Stimulated activated effector memory CD8-positive, alpha-beta T cell treated with anti-CD3 and anti-CD28 coated beads, Interleukin-12 subunit alpha, Interleukin-12 subunit beta, amount 100 ng/mL, for 72 hours (primary cell): ENCODE measurements at places on chromosomes 2 and 18.

DNA sequence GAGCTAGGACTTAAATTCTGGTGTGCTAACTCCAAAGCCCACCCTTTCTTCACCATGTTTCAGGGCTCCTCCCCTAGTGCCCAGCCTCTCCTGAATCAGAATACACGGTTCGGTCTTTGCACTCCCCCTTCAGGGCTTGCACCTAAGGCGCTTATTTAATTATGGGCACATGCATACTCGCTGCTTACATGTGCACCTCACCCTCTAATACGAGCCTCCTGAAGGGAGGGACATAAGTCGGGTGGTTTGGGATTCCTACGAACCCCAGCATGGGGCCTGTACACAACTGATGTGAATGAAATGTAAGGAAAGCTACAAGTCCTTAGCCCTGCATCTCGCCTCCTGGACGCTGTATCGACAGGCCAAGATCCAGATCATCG, 435 bp downstream of the IFT172 start:
- no peak for DNase-seq

- DNase-seq: no peak
These were observed 97.1 kb downstream of the USP40 start for GRCh38 chr2:233469261-233470010.

DNA sequence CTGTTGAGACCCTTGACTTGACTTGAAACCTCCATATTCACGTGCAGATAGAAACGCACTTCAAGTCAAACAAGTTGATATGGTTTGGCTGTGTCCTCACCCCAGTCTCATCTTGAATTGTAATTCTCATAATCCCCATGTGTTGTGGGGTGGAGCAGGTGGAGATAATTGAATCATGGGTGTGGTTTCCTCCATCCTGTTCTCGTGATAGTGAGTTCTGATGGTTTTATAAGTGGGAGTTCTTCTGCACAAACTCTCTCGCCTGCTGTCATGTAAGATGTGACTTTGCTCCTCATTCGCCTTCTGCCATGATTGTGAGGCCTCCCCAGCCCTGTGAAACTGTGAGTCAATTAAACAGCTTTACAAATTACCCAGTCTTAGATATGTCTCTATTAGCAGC, 21.4 kb downstream of the SLC3A1 start:
- DNase-seq: no peak

DNA sequence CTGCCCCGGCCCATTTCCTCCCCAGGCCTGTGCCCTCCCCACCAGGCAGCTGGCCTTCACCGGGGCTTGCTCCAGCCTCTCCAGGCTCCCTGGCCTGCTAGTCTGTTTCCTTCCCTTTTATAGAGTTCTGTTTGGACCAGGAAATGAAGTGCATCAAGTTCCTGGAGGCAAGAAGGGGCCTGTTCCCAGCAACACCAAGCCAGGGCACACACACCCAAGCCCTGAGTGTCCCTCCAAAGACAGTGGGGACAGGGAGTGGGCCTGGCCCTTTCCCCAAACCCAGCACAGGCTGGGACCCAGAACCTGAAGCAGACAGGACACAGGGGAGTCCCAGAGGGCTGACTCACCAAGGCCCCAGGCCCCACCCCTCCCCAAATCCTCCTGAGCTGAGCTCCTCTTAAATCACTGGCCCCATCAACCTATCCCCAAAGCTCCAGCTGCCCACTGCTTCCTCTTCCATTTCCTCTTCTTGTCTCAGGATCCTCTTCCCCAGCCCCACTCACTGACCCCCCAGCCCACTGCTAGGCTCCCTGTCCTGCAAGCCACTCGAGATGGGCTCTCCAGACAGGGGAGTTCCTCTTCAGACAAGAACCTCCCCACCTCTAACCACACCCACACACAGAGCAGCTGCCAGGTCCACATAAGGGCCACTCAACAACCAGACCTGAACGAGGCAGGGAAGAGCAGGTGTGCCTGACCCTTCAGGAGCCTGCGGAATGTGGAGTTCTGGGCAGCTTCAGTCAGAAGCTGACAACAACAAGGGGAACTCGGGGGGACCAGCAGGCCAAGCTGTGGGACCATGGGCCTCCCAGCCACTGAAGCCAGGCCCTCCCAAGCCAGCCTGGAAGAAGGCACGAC, 74.2 kb downstream of the TNS1 start:
- DNase-seq: no peak
